Stimulated activated CD4-positive, alpha-beta T cell treated with anti-CD3 and anti-CD28 coated beads, Interleukin-4, amount 100 ng/mL, for 4 hours (primary cell): ENCODE measurements at places on chromosomes 6 and 20.

GRCh38 chr6:45462190-45463134, 84.7 kb upstream of the SUPT3H start:
- no peak for DNase-seq

GRCh38 chr20:17129089-17129488, 97.8 kb upstream of the PCSK2 start:
- no peak for DNase-seq

GRCh38 chr20:43124241-43124640, 65.5 kb downstream of the PTPRT start:
- no peak for DNase-seq

- no peak for DNase-seq
Observed at GRCh38 chr20:36180323-36180722, 25.8 kb downstream of the EPB41L1 start.

DNA sequence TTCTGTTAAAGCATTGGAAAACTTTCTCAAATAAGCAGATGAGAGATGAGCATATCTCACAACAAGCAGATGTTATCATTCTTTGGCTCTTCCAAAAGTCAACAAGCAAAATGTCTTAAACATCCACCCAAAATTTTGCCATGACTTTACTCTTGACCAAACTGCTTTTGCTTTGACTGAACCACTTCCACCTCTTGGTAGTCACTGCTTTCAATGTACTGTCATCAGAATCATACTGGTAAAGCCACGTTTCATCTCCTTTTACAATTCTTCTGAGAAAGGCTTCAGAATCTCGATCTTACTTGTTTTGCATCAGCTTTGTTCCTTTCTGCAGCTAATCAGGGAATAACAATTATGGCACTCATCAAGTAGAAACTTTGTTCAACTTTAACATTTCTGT, 498.5 kb upstream of the GJE1 start:
- no peak for DNase-seq

GRCh38 chr6:170087941-170088581, 202.8 kb downstream of the DLL1 start:
- peak; percentile 31 for DNase-seq

- DNase-seq = no peak
Observed at GRCh38 chr6:138541823-138542481, 42.7 kb upstream of the NHSL1 start.

DNA sequence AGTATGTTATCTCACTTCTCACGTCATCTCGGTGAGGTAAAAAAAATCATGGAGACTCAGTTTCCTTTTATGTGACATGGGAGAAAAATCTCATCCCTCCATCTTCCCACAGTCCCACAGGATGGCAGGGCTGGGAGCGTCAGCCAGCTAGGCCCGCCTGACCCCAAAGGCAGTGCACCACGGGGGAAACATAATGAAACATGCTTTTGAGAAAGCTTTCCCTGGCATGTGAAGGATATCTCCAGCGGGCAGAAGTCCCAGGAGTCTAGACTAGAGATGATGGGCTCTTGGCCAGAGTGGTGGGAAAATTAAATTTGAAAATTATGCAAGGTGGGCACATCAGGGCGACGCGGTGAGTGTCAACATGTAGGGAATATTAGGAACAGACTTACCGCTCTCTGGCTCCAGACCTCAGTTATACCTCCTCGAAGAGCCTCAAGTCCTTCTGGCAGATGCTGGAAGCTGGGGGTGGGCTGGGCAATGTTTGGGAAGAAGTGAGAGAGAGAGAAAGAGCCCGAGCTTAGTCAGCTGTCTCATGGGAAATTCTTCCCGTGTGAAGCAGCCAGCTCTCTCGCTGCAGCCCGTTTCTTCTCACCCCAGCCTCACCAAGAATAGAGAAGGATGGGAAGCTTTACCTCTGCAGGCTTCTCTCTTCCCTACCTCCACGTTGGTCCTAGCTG, 52.3 kb downstream of the MOCS1 start:
- no peak for DNase-seq

GRCh38 chr20:51100617-51101016, 77.7 kb upstream of the KCNG1 start:
- no peak for DNase-seq

DNA sequence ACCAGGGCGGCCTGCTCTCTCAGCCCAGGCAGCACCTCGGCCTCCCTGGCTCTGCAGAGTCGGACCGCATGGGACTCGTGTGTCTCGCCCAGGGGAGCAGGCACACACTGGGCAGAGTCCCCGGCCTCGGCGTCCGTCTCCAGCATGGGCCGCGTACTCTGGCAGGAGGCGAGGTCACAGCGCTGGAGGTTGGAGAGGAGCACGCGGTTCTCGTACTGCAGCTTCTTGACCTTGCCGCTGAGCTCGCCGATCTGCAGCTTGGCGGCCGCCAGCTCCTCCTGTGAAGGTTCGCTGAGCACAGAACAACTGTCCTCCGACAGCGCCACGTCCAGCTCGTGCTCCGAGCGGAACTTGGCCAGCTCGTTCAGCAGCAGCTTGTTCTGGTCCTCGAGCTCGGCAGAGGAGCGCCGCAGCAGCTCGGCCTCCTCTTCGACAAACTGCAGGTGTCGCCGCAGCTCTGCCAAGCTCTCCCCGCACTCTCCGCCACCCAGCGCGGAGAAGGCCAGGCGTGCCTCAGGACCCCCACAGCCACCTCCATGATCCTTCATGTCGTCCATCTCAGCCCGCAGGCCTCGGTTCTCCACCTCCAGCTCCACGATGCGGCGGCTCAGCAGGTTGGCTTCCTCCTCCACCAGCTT, 42.0 kb upstream of the DSN1 start:
- no peak for DNase-seq

- peak; percentile 38 for DNase-seq
Observed at GRCh38 chr20:62159839-62160238, 16.3 kb downstream of the SS18L1 start.

GRCh38 chr20:63177134-63177784, 38.7 kb downstream of the YTHDF1 start:
- DNase-seq = peak; percentile 24

- DNase-seq = no peak
Observed at GRCh38 chr20:37387519-37388269, 41.8 kb downstream of the SRC start.

DNA sequence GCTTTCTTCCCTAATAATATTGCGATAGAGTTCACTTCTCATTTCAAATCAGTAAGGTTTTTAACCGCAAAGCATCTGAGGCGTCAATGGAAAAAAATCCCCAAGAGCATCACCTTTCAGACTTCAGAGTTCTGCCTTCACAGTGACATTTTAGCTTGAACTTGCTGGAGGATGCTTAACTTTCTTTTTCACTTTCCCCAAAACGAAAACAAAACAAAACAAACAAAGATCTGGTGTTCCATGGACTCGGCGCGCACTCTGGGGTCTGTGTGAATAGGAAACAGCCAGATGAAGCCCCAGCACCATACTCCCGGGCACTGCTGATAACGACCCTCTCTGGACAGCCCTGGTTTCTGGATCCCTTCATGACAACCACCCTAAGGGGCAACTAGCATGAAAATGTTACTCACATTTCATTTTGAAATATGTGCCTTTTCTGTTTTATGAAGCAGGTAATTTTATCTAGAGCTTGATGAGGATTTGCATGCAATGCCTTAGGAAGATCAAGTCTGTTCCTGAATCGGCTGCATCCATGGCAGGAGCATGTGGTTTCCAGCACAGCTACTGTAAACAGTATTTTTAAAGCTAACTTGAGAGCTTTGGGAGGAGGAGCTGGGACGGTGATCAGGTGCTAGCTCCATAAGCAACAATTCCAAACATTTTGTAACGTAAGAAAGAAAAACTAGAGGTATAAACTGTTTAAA, 44.5 kb downstream of the RAMACL start:
- peak; percentile 4 for DNase-seq

DNA sequence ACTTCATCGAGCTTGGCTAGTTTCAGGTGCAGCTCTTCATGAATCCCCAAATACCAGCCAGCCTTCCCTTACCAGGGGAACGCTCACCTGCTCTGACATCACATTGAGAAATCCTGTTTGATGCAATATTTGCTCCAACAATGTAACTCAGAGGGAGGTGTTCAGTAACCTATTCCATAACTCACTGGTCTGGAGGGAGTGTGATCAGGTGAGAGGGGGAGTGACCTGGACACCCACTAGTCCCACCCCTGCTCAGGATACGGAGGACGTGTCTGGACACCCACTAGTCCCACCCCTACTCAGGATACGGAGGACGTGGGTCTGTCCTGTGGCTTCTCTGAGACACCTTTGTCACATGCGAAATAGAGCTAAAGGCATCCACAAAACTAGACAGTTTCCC, 70.3 kb downstream of the HUS1B start:
- no peak for DNase-seq

GRCh38 chr20:33812908-33813462, 1.8 kb downstream of the CHMP4B start:
- no peak for DNase-seq

GRCh38 chr20:46206992-46207549, 89.0 kb downstream of the CD40 start:
- DNase-seq = no peak

DNA sequence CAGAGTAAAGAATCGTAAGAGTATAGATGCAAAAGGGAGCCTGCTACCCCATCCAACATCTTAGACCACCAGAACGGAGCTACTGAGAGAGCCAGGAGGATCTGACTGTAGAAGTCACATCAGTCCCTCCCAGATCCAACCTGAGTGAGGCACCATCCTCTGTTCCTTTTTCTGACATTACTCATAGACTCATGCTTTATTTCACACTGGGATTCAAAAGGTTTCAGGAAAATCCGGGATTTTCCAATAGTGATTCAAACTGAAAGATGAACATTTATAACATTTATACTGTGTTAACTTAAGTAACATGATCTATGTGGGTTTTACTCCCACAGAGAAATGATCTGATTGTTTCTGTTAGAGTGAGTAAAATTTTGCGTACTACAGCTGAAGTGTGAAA, 868.6 kb upstream of the GJE1 start:
- no peak for DNase-seq

DNA sequence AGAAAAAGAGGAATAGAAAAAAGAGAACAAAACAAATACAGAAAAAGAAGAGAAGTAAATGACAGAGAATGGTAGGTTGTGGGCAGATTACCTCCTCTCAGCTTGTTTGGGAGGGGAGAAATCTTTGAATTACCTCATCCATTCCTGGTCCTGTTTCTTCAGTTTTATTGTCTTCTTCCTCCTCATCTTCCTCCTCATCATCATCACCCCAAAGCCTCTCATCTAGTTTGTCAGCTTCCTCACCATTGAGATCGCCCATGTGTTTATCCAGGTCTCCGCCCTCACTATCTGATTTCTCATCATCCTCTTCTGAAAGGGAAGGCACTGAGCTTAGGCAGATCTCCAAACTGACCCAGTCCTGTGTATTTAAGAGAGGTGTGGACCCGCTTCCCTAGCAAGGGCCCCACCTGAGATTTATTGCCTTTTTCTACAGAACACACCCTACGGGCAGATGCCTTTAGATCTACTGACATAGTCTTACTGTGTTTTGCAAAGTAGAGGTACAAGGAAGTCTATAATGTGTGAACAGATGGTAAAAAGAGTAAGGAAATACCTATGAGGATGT, 24.2 kb upstream of the LYRM2 start:
- no peak for DNase-seq

- no peak for DNase-seq
Observed at GRCh38 chr6:88895911-88896310, 67.5 kb downstream of the RNGTT start.

DNA sequence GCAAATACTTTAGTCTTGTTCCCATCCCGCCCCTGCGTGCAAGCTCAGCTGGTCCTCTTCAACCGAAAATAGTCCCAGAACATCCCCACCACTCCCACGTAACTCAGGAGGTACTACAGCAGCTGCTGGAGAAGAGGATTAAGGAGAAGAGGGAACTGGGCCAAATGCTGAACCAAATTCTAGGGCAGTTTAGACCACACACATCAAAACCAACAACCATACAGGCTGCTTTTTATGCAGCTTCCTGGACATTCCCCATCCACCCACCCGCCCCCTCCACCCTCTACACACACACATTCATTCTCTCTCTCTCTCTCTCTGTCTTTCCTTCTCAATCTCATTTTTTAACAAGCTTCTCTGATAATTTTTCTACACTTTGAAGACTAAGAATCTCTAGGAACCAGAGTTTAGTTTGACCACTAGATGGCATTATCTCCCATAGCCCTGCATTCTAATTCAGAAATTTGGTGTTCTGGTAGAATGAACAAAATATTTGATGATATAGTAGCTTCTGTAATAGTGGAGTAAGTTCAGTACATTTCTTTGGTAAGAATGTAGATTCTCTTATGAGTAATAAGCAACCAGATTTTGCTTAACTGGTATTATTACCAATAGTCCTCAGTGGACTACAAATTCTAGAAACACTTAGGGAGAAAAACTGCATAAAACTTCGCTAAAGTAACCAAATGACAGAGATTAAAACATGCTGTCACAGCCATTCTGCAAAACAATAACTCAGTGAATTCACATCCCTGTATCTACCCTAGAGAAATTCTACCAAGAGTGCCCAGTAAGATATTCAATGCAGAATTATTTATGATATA, 52.1 kb upstream of the BEND6 start:
- no peak for DNase-seq

DNA sequence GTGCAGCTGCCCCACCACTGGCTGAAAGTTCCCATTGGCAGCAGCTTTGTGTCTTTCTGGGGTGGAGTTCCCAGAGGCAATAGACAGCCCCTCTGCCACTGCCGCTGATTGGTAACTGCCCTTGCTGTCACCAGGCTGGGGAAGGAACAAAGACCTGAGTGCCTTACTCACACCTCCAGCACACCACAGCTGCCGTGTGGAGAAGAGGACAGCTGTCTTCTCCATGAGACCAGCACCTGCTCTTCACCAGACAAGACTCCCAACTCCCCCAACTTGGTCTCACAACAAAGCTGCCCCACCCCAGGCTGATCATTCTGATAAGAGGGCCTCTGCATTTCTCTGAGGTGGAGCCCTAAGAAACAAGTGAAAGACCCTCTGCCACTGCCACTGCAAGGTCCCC, 39.7 kb upstream of the PTCHD4 start:
- no peak for DNase-seq

DNA sequence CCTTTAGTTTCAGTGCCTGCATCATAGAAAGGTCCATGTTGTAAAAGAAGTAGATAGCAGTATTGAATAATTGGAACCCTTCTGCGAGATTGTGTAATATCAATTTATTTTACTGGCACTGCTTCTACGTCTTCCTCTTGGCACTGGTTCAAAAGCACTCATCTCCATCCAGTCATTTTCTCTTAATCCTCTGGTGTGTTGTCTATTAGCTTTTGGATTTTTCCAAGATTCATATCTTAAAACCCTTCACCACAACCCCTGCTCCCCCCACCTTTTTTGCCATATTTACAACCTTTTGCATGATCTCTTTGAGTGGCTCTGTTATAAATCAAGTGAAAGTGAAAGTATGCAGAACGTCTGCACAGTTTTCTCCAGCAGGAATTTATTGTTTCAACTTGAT, 76.6 kb upstream of the HSF2 start:
- no peak for DNase-seq

DNA sequence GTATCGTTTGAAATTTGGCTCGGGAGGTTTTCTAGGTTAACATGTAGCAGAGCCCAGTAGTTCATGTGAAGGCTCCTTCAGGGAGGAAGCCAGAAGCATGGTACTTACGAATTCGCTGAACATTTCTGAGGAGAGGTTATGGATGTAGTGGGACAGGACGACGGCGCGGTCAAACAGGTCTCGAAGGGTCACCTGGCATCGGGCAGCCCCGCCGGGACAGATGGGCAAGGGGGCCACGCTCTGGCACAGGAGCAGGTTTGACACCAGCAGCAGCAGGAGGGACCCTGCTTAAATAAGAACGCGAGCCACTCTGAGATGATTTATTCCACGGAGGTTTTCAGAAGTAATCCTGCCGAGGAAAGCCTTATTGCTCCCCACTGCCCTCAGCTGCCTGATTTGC, 2.5 kb downstream of the PRL start:
- no peak for DNase-seq
